AML-193 (cell line): ENCODE measurements at places on chromosomes 2 and 18.

GRCh38 chr2:206086716-206087350 lies 859 bp upstream of the INO80D start:
- peak; percentile 24 for DNase-seq

- no peak for DNase-seq
These were observed at the start of gene SNED1 for GRCh38 chr2:240997856-240998705. Gene SNED1, plus strand, starts transcription at chr2:240998618. Its CDS starts 220 bp downstream, at chr2:240998838.

DNA sequence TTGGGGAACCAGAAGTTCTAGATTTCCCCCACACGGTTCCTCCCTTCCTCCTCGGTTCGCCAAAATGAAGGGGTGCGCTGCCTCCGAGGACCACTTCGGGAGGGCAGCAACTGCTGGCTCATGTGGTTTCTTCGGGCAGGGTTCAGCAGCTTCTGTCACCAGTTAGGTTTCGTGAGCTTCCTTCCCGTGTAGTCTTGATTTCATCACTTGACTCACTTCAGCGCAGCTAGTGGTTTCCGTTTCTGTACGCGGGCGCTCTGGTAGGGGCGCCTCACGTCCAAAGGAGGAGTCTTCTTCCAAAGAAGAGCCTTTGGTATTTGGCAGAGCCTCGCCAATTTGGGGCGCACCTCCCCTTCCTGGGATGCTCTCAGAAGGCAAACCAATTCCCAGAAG lies 485 bp upstream of the GALNT3 start:
- peak; percentile 96 for DNase-seq

GRCh38 chr2:143226714-143227541 lies 97.7 kb downstream of the ARHGAP15 start:
- DNase-seq, result no peak

DNA sequence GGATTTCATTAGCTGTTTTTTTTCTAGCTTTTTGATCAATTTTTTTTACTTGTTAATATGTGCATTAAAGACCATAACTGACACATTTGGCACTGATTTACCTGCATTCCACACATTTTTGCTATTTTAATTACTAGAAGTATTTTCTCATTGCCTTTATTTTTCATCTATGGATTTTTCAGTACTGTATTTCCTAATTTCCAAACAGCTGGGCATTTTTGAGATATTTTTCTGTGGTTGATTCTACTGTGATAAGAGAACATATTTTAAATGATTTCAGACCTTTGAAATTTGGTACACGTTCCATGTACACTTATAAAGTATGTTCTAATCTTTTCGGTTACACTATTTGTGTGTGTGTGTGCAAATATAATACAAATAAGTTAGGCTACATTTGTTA lies 135.3 kb downstream of the PARD3B start:
- DNase-seq, result no peak

DNA sequence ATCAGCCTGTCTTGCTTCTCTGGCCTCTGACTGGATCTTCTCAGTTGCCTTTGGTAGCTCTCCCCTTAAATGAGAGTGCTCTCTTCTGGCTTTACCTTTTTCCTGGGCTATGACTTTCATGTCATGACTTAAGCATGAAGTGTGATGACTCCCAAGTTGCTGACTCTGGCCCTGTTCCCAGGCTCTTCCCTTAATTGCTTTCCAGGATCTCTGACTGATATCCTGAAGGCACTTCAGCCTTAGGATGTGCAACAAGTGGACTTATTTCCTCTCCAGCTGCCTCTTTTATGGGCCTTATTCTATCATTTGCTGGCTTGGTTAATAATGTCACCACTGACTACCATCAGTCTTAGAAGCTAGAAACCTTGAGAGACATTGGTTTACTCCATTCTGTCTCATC lies 17.4 kb downstream of the SEMA4F start:
- no peak for DNase-seq

DNA sequence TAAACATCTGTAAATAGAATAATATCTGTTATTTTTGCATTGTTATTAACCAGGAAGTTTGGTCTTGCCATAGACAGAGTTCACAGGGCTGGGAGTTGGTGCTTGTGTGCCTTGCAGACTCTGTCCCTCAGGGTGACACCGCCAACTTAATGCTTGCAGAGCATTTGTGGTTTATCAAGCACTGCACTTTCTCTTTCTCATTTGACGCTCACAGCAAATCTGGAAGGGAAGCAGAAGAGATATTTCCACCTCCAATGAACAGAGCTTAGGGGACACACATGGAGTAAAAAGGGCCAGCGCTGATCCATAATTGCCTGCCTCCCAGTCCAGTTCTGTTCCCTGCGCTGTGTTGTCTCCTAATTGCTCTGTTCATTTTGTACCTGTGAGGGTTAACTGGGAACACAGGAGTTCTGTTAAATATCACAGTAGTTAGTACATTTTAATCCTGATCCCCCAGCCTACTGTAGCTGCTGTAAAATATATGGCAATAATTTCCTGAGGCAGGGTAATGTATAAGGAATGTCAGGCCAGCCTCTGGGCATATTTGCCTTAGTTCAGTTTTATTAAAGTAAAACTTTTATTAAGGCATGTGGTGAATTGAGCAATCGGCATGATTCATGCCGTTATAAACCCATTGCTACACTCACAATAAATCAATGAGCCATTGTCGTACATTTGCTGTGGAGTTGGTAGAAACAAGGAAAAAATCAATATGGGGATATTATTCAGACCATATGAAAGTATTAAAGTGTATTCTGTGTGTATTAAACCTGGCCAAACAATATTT lies 182.5 kb upstream of the OSR1 start:
- DNase-seq, result no peak
